ENCODE measurements at places on chromosomes 6 and 20.

DNA sequence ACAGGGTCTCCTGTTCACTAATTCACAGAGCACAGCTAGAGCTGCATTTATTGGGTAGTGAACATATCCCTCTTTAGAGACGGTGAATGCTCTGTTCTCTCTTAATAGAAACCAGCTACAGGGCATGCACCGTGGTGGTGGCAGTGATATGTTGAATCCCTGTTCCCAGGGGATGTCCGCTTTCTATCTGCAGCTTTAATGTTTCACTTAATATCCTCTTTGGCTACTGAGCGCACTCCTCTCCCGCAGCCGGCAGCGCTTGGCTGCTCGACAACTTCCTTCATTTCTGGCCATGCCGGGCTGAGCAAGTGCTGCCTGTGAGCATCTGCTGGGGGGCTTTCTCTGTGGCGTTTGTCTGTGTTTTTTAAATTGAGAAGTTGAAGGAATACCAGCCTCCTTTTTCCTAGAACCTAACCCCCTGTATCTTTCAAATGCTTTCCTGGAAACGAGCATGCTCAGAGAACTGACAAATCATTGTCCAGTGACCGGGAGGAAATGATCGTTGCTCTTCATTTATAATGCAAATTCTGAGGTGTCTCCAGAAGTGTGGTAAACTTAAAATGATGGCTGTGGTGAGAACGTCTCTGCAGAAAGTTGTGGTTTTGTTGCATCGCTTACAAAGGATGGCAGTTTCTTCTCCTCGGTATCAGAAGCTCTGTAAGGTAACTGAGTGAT is 297.9 kb downstream of the UTRN start:
- no peak for DNase-seq

DNA sequence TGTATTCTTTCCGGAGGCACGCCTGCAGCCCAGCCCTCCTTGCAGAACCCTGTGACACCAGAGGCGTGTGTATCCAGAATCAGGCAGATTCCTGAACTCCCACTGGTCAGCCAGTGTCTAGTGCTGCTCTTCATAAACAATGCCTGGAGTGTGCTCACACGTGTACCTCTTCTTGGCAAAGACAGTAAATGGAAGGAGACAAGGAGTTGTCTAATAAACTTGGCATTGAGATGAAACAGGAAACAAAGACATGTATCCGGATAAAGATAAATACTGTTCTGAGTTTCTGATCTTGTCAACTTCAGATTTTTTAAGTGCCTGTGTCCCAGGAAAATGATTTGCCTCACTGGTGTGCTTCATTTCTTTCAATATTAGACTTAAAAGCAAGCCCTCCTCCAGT is 1.7 kb downstream of the RPS6KA2 start:
- no peak for DNase-seq

GRCh38 chr6:66421570-66421969 is 714.5 kb upstream of the EYS start:
- no peak for DNase-seq

- no peak for DNase-seq
These were observed 9.7 kb upstream of the CCR6 start for GRCh38 chr6:167113047-167113754.

DNA sequence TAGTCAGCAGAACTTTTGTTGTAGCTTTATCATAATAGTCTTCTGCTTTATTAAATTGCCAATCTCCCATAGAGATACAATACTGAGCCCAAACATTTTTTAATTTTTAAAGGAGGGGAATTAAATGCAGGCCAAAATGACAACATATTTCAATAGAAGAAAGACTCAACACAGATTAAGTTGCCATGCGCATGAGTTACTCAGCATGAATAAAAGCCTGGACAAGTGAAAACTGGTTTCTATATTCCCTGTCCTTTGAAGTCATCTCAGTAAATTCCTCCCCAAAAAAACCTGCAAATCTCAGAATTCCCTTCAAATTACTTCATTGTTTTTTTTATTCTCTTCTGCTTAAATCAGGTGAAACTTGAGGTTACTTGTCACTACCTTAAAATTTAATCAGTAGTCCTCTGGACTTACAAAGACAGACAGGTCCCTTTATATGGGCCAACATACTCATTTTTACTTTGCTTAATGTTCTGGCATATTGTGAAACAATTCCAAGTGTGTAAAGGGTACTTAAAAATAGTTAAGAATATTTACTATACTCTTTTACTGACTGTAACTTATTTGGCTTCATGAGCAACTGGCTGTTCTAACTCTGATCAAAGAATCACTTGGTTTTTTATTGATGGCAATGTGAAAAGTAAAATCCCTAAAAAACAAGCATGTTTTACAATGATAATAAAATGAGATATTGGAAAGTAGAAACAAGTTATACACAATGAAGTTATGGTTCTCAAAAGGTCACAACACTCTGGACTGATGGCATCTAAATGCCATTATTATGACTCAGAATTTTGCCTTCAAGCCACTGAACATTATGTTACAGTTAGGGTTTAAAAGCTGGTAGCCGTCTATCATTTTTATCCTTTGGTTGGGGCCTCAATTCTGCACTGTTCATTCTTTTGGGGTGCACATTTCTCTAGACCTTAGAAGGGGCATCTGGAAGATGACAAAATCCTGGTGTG is 49.9 kb upstream of the COL21A1 start:
- DNase-seq, result no peak

- DNase-seq, result no peak
These were observed 98.7 kb downstream of the SULF2 start for GRCh38 chr20:47686545-47686944.

DNA sequence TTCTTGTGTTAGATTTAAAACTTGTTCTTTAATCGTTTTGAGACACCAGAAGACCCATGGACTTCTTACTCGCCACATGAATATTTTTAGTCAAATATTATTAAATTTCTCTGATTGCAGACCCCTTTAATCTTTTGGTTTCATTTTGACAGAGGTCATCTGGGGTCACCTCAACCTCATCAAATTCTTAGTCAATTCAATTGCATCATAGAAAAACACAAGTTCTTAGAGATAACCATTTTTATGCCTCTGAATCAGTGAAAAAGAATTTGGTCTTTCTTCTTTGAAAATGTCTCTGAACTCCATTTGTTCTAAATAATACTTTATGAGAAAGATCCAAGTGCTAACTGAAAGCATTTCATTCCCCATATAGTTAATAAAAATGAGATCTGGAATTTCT is 55.2 kb upstream of the CBLN4 start:
- DNase-seq, result no peak

DNA sequence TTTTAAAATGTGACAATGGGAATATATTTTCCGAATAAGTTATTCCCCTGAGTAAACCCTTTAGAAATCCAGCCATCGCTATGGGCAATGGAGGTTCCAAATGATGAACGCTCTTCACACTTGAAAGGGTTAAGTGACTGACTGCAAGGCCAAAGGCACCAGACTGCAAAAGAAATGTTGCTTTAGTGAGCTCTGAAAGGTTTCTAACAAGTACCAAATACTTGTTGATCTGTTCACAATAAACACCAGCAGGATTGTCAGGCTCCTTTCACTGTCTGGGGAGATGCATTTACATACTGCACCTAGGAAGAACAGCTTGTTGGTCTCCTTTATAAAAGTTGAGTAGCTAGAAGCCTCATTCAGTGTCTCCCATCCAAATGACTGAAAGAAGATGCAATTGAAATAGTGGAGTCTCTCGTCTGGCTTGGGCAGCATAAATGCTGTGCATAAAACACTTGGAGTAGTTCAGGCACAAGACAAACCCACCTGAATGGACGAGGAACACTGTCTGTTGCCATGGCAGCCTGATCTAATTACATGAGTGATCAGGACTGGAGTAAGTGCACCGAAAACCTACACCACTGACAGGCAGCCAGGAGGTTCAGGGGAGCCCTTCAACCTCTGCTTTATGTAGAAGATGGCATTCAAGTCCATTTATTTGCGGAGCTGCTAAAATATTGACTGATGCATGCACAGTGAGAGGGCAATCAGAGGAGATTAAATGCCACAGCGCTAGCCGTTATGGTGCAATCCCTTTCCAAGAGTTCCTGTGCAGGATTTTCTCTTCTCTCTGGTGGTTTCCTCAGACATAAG is 2.9 kb downstream of the ATXN1 start:
- no peak for DNase-seq

GRCh38 chr6:46293641-46294316 is 123.0 kb upstream of the ENPP5 start:
- DNase-seq, result no peak

Measured in cortex of kidney (tissue), 1 donor.